ENCODE measurements at places on chromosomes 7 and 10. TPM values are rescaled to one million over a fixed set of nuclear protein-coding genes. Genes with fewer than 3 reads are reported as not detected.

Gene TAS2R3
- not detected for polyA plus RNA-seq

Gene CD36
- 2.3 TPM for polyA plus RNA-seq

Gene CUBN
- polyA plus RNA-seq, result 4.7 TPM

Gene OPN4
- polyA plus RNA-seq, result not detected

Gene NPFFR1
- polyA plus RNA-seq, result not detected

Gene FKBP6
- not detected for polyA plus RNA-seq

Gene MOGAT3
- not detected for polyA plus RNA-seq

Gene LIPM
- not detected for polyA plus RNA-seq

Gene NFE2L3
- 1.4 TPM for polyA plus RNA-seq

Gene KLF14
- 0.25 TPM for polyA plus RNA-seq

Gene CNPY1
- not detected for polyA plus RNA-seq

Gene BEND7
- 0.10 TPM for polyA plus RNA-seq

Gene SLC13A1
- polyA plus RNA-seq, result not detected

All from B cell (primary cell).